ENCODE measurements at places on chromosomes 6 and 20.

- no peak for DNase-seq
These were observed 89.3 kb downstream of the HTR1B start for GRCh38 chr6:77373955-77374354.

DNA sequence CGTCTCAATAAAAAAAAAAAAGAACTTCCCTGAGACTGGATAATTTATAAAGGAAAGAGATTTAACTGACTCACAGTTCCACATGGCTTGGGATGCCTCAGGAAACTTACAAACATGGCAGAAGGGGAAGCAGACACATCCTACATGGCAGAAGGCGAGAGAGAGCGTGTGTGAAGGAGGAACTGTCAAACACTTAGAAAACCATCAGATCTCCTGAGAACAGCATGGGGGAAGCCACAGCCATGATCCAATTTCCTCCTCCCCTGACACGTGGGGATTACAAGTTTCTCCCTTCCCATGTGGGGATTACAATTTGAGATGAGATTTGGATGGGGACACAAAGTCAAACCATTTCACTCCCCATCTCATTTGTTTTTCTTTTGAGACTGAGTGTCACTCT lies 46.6 kb upstream of the TFAP2C start:
- DNase-seq = no peak

- no peak for DNase-seq
These were observed 55.3 kb upstream of the ADTRP start for GRCh38 chr6:11833626-11834592.

DNA sequence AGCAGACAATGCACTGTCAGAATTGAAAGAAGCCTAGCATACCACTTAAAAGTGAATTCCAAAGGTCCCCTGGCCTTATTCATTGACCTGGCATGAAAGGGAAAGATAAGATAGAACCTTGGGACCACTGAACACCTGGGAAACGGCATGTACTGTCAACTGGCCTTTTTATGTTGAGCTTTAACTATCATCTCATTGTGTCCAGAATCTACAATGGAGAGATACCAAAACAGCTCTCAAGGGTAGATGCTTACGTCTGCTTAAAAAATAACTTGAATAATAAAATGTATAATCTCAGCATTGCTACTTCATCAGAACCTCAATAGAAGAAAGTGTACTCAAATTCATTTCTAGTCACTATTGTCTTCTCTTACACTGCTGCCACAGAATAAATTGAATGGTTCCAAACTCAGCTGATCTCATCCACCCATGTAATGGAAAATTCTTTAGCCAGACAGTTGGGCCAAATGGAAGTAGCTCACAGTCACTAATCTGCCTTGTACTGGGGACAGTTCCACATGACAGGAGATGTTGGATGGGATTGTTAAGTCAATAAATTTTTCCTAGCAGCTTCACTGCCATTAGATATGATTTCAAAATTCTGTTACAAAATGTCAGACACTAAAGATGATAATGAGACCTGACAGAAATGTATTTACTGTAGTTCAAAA lies 93.8 kb downstream of the MLIP start:
- no peak for DNase-seq

GRCh38 chr6:134599079-134599478 lies 281.2 kb upstream of the SGK1 start:
- DNase-seq = no peak

GRCh38 chr6:68726992-68727391 lies 91.9 kb downstream of the ADGRB3 start:
- no peak for DNase-seq

GRCh38 chr6:89830170-89830809 lies 610 bp downstream of the CASP8AP2 start:
- DNase-seq = no peak

DNA sequence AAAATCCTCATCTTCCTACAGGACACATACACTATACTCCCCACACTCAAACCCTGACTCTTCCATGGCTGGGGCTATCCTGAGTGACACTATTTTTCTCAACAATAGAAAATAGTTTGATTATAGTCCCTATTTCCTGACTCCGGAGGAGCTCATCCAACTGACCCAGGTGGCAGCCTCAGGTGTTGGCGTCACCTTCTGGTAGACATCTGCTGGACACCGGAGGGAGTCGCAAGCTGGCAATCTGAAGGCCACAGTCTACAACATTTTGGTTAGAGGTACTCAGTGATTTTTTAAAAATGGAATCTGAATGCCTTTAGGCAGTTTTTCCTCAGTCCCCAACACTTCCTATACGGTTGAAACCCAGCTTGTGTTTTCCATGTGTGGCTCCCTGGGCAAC lies 32.2 kb upstream of the OCSTAMP start:
- no peak for DNase-seq

- no peak for DNase-seq
These were observed 787 bp upstream of the CARMIL1 start for GRCh38 chr6:25278261-25278913.

DNA sequence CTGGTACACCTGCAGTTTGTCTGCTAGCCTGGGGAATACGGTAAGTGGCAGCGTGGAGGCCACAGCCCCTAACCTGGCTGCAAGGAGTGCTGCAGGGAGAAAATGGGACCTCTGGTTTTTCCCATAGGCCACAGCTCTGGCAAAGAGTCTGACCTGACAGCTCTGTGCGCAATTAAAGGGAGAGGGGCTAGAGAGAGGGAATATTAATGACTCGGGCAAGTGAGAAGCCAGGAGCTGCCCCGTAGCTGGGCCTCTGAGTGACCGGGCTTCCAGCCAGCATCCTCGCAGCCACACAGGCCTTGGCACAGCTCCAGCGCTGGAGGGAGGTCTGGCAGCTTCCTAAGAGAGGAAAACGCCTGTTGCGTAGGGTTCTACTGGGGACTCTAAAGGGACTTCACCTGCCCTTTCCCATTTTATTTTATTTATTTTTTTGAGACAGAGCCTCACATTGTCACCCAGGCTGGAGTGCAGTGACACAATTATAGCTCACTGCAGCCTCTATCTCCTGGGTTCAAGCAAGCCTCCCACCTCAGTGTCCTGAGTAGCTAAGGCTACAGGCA lies 18.2 kb upstream of the OCSTAMP start:
- DNase-seq = no peak

- no peak for DNase-seq
These were observed 78.7 kb upstream of the MYL9 start for GRCh38 chr20:36462440-36463211.

DNA sequence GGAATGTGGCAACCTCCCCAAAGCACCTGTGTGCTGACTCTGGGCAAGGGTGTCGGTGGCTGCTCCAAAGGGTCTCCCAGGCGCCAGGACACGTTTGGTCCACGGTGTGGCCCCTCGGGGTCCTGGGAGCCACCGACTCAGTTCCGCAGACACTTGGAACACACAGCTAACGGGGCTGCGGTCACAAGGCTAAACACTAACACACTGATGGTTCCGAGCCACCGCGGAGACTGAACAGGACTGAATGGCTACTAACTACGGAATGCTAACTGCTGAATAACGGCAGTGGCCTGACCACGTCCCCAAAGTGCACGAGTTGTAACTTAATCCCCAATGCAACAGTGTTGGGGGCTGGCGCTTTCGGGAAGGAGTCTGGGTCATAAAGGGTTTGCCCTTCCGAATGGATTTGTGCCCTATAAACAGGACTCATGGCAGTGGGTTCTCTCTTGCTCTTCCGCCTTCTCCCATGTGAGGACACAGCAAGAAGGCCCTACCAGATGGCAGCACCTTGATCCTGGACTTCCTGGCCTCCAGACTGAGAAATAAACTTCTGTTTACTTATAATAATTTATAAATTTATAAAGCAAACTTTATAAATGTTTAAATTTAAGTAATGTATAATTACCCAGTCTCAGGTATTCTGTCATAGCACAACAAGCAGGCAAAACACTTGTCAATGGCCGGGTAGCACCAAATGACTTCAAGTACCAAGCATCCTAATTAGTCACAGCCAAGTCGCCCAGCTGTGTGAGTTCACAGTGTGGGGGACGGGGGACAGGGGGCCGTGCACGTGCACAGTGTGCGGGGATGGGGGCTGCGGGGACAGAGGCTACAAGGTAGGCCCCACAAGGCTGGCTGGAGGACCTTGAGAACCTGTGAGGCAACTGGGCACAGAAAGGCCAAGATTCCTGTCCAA lies 2.3 kb upstream of the EEF1A2 start:
- DNase-seq = no peak

Measured in retinal pigment epithelial cell (primary cell).